Activated T-cell treated with anti-CD3 and anti-CD28 coated beads, Interleukin-2, amount 50 U/mL, for 1 hour (primary cell): ENCODE measurements at places on chromosomes 4 and X.

DNA sequence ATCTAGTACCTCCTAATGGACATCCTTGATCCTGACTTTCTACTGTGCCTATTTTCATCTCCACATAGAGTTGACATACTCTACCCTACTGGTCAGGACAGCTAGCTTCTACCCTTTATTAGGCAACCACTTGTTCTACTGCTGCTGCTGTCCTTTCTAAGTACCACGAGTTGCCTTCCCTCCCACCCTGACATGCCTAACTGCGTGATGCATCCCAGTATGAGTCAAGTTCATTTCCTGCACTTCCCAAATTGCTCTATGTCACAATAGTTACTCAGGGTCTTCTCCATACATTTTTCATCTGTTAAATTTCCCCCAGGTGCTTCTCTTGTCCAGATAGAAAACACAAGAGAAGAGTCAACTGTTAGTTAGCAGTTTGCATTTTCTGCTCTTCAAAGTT is 133.4 kb downstream of the TBC1D19 start:
- no peak for DNase-seq

- no peak for DNase-seq
These were observed 525.5 kb upstream of the BOD1L1 start for GRCh38 chr4:14152834-14153519.

DNA sequence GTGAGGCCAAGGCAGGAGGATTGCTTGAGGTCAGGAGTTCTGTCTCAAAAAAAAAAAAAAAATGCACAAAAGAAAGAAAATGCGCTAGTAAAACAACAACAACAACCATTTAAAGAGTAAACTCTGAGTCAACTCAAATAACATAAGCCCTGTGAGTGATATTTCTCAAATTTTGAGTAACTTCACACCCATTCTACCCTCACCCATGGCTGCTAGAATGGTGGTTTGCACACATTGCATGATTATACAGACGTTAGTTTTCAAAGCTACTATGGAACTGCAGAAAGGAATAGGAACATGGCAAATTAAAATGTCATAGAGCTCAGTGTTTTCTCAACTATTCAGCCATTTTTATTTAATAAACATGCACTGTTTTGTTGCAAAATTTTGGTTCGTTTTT is 145.9 kb downstream of the OPHN1 start:
- DNase-seq, result no peak

- DNase-seq, result no peak
These were observed 177.5 kb downstream of the AR start for GRCh38 chrX:67721321-67721720.

DNA sequence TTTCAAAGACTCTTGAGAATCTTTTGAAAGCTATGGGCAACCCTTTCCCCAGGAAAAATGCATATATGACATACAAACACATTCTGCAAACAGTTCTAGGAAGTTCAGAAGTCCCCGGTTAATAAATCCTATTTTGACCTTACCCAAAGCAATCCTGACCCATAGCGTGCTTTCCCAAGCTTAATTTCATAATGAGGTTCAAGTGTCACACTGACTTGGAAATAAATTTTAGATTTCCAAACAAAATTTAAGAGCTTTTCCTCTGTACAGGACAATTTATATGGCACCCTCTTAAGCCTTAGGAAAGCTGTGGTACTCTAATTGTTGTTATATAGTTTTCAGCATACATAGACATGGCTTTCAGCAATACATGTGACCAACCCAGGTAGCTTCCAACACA is 11.3 kb downstream of the MID2 start:
- no peak for DNase-seq

DNA sequence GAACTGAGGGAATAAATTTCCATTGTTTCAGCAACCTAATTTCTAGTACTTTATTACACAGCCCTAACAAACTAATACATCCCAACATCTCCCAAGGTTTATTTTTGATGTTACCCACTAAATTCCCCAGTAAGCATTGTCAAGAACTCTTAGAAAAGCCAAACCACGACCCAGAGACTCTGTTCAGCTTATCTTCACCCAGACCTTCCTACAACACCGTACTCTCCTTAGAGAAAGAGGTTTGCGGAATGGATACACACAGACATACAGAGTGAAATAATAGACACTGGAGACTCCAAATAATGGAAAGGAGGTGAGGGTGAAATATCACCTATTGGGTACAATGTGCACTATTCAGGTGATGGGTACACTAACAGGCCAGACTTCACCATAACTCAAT is 75.6 kb downstream of the LRBA start:
- DNase-seq, result no peak
